ENCODE measurements at places on chromosomes 6 and 20.

DNA sequence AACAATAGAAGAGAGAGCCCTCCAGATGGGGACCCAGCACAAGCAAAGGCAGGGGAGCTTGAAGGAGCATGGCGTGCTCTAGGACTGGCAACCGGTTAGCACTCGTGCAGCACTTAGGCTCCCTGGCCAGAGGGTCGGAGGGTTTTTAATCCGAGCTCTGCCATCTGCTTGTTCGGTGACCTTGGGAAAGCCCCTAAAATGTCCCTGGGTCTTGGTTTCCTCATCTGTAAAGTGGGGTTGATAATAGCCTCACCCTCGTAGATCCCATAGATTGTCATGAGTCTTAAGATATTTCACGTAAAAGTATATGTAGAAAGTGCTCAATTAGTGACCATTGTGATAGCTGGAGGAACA, 16.6 kb upstream of the HCK start:
- no peak for DNase-seq

DNA sequence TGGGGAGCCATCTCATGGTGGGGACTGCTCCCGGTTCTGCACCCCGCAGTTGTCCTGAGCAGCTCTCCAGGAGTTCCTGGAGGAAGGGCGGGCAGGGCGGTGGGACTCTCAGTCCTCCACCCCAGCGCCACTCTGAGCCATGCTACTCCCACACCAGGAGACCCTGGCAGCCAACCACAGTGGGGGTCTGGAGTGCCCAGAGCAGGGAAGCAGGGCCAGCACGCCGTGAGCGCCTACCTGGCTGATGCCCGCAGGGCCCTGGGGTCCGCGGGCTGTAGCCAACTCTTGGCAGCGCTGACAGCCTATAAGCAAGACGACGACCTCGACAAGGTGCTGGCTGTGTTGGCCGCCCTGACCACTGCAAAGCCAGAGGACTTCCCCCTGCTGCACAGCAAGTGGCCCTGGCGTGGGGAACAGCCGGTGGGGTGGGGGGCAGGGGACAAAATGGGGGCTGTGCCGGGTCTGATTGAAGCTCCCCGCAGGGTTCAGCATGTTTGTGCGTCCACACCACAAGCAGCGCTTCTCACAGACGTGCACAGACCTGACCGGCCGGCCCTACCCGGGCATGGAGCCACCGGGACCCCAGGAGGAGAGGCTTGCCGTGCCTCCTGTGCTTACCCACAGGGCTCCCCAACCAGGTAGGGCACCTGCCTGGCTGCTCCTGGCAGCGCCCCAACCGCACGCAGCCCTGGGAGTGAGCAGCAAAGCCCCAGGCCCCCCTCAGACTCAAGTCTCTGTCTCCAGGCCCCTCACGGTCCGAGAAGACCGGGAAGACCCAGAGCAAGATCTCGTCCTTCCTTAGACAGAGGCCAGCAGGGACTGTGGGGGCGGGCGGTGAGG, 1.6 kb upstream of the TNFRSF6B start:
- DNase-seq: no peak

DNA sequence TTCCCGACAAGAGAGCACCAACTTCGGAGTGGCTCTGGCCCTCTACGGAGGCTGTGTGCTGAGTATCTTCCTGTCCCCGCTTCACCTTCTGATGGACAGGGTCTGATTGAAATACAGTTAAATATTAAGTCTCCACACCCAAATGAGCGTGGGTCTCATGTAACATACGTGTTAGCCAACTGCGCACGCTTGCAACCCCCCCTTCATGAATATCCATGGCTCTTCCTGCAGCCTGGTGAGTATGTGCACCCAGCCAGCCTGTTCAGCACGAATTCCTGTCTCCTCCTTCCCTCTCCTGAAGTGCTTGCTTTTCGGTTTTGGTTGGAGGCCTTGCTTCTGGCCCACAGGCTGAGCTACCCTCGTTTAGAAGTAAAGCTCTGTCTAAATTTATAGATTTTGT, 102.9 kb upstream of the FRMD1 start:
- DNase-seq: no peak

DNA sequence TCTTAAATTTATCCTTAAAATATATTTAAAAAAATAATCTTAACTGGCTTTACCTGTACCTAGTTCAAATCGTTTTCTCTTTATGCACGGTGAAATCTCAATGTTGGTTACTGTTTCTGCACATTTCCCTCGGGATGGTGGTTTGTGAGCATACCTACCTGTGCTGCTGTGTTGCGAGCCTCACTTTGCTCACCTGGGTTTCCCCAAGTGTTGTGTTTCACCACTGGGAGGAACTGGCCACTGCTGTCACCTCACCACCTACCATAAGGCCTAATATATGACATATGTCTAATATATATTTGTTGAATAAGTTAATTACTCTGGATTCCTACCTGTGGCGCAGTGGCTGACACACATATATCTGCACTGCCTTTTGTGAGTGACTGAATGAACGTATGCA, 493.5 kb upstream of the FLRT3 start:
- DNase-seq: no peak

DNA sequence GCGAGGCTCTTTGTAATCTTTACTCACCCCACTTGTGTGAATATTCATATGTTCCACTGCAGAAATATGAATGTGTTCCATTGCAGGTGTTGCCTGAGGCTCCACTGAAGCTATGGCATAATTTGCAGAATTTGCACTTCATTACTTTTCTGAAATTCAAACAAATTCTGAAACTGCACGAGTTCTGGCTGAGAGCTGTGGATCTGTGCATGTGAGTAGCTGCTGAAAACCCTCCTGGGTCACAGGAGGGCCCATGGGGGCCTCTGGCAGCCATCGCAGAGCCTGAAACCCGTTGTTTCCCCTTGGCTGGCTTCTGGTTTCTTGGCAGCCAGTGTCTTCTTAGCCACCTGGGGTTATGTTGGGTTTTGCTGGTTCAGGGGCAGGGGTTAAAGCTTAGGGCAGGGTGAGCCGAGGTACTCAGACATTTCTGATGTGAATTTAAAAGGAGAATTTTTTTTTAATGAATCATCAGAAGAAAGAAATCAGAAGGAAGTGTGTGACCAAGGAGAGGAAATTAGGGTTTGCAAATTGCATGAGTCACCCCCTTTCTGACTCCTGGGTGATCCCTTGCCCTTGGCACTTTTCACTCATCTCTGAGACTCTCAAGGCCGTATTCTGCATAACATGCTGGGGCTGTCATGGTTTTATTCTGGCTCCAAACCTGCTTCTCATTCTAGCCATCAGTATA, 40.6 kb downstream of the TOX2 start:
- DNase-seq: peak; percentile 57

DNA sequence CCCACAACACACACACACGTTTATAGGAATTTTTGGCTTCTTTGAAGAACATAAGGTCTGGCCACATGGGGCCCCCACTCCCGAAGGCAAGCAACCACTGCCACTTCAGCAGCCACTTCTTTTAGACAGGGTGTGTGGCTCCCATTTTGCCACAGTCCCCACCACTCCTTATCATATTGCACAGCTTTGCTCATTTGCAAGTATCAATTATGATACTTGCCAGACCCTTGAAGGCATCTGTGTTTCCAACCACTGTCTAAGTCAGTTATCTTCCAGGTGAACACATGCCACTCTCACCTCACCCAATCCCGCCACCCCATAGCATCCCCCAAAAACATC, 73.1 kb downstream of the NOL4L start:
- DNase-seq: no peak

- no peak for DNase-seq
Measured at GRCh38 chr6:41176189-41176588, 13.3 kb upstream of the TREM2 start.

- no peak for DNase-seq
Measured at GRCh38 chr6:150928882-150929281, 63.4 kb downstream of the MTHFD1L start.

DNA sequence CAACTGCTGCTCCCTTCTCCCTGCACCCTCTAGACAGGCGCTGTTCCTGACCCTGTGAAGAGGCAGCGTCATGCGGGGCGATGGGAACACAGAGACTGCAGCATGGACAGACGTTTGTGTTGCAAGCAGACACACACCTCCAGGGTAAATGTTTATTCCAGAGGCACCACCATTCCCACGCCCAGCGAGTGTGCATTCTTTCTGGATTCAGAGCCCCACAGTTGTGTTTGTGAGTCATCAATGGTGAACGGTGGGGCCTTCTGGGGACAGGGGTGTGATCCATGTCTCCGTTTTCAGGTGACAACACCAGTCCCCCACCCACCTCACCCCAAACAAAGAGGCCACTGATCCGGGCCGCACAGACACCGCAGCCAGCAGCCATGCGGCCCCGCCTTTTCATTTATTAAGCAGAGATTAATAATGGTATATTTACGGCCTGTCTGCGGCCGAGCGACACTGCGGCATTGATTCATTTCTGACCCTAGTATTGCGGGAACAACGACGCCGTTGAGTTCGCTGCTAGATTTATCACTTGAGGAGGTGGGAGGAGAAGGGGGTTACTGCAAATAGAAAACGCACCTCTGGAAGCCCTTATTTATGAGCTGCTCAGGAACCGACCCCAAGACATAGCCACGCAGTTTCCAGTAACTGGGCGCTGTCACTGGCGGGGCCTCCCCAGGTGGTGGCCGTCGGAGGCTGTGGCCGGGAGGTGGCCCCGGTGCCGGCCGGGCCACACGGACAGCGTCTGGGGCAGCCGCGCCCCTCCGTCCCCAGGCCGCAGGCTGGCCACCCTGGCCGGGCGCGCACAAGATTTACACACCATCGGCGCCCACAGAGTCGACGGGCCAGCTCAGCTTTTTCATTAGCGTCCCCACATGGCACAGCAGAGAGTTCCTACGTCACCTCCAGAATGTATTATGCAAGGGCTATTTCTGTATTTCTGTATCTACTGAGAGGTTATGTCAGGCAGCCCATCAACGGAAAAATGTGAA, 367.6 kb downstream of the THBS2 start:
- DNase-seq: no peak

DNA sequence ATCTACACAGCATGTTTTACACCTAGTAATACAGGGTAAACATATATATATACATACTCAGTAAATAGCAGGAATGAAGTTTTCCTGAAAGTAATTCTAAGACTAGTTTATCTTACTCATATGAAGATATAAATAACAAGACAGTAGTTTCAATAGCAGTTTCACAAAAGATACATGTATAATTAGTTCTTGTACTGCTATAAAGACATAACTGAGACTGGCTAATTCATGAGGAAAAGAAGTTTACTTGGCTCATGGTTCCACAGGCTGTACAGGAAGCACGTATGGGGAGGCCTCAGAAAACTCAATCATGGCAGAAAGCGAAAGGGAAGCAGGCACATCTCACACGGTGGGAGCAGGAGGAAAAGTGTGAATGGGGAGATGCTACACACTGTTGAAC, 16.9 kb downstream of the RARS2 start:
- no peak for DNase-seq

- peak; percentile 48 for DNase-seq
Measured at GRCh38 chr6:159077123-159077522, 32.3 kb upstream of the TAGAP start.

DNA sequence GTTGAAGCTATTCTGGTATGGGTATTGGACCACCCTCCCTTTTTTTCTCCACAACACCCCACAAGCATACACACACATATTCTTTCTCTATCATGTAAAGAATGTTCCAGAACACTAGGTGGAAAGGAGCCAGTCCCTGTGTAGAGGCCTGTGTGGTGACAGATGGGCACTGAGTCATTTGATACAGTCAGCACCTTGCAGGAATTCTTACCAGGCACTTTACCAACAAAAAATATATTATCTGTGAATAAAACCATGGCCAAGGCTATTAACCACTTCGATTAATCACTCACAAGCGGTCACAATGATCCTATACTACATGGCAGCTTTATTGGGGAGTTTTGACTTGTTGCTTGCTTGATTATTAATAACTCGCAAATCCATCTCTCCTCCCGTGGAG, 149.5 kb downstream of the BFSP1 start:
- no peak for DNase-seq

DNA sequence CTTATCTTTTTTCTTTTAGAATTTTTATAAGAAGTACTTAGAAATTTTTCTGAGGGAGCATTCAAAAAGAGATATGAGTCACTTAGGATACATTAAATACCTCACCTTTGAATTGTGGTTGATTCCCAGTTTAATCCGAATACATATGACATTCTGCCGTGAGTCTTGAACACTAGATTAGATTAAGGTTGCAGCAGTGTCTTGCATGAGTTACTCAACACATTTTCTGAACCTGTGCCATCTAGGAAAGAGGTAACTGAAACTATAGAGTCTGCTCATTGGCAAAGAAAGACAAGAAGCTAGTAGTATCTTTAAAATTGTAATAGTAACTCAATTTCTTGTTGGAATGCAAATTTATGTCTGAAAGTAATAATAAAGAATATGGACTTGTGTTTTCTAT, 14.9 kb downstream of the PEX3 start:
- no peak for DNase-seq

- DNase-seq: no peak
Measured at GRCh38 chr6:122754191-122754731, 25.3 kb upstream of the FABP7 start.

DNA sequence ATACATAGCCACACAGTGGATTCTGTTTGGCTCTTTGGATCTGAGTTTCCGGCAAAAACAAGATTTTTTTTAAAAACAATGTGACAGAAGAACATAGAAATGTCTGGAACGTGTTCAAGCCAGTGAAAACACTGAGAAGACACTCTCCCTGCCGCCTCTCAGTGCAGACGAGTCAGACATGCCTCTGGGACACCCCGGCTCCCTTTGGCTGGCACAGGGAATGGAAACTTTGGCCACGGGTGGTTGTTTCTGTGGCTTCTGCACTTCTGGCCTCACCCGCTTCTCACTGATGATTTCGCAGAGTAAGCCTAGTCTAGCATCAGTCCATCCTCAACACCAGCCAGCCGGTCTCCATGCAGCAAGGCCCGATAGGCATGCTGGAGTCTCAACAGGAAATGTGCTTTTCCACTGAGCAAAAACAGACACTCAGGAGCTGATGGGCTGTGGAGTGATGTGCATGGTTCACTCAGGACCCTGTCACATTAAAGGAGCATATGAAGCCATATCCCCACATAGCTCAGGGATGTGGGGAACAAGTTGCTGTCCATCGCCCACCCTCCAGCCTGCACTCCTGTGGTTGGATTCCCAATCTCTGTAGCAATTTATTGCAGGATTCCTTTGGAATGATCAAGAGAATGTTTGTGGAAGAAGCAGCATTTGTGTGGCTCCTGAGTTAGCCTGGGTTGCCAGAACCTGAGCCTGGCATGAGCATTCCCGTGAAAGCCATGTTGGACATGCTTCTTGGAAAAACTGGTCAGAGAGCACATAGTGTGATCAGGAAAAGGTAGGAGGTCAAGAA, 262.0 kb upstream of the RIN2 start:
- DNase-seq: no peak

- no peak for DNase-seq
Measured at GRCh38 chr6:170165471-170166117, 125.3 kb downstream of the DLL1 start.

DNA sequence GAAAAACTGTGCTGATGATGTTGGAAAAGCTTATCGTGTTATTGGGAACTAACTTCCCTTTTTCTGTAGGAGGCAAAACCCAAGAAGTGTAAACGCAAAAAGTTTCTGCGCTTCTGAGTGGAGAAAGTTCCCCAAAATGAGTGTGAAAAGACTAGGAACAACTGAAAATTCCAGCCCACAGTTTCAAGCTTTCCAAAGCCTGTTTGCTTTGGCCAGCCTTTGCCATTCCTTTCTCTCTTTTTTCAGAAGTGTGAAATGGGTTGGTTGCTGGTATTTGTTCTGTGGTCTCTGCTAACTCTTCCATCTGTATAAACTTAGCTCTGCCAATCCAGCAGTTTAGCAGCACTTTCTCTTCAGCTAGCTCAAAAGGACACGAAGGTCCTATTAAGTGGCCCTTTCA, 491.3 kb downstream of the MAFB start:
- DNase-seq: no peak

GRCh38 chr6:152124429-152125074, 317.1 kb downstream of the ESR1 start:
- DNase-seq: no peak

- DNase-seq: peak; percentile 19
Measured at GRCh38 chr6:35048631-35049083, 92.5 kb downstream of the TCP11 start.

All from stimulated activated CD4-positive, alpha-beta T cell treated with anti-CD3 and anti-CD28 coated beads, Interleukin-2, amount 100 ng/mL, for 24 hours (primary cell).